Right atrium auricular region (tissue), 2 donors: ENCODE measurements at places on chromosomes 6 and 20. TPM values are rescaled to one million over a fixed set of nuclear protein-coding genes. Genes with fewer than 3 reads are reported as not detected.
A peak's percentile ranks its signal among the peaks of the same experiment; 100 is the strongest.

Gene ECT2L
- total RNA-seq = 1.1 TPM

Gene RHAG
- 1.3 TPM for total RNA-seq

- no peak for DNase-seq
Measured at GRCh38 chr20:58833921-58834320, 16.8 kb downstream of the GNAS-AS1 start.

- DNase-seq = no peak
Measured at GRCh38 chr20:36548704-36549627, 7.6 kb downstream of the MYL9 start.

DNA sequence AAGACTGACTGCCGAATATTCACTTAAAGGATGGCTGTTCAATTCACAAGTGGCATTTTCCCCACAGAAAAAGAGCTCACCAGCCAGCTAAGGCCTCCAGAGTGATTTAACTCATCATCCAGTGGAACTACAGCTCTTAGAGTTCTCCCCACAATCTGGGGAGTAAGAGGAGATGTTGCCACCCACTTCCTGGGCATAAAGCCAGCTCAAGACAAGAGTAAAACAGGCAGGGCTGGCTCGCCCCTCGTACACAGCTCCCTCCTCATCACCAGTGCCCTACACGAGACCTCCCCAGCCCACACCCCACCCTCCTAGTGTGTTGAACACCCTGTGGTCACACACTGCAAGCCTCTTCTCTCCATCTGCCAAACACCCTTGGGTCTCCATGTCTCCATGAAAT is 47.2 kb upstream of the IPCEF1 start:
- no peak for DNase-seq

GRCh38 chr20:4869290-4870193 is 131.8 kb downstream of the SLC23A2 start:
- DNase-seq = no peak

DNA sequence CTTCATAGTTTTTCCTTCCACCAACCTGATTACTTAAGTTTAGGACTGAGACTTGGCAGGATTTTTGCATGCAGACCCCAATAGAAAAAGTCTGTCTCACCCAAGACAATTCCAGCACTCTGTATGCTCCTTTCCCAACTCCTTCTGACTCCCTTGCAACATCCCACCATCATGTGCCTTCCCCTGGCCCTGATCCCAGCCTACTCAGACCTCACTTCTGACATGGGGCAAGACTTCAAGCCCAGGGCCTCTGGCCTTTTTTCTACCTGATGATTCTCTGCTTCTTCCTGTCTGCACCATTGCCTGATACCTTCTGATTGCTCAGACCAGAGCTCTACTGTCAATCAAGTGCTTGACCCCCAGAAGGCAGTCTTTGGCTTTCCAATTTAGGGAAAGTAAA is 96.6 kb downstream of the HAO1 start:
- DNase-seq = peak; percentile 63

DNA sequence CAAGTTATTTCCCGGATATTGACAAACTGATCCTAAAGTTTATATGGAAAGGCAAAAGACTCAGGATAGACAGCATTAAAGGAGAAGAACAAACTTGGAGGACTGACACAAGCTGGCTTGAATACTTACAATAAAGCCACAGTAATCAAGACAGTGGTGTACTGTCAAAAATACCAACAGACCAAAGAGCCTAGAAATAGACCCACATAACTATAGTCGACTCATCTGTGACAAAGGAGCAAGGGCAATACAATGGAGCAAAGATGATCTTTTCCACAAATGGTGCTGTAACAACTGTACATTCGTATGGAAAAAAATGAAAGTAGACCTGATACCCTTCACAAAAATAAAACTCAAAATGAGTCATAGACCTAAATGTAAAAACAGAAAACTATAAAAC is 46.0 kb downstream of the ABHD12 start:
- DNase-seq = no peak

- no peak for DNase-seq
Measured at GRCh38 chr6:5672581-5673011, 334.1 kb downstream of the NRN1 start.
